ENCODE measurements at places on chromosomes 7 and 10.

DNA sequence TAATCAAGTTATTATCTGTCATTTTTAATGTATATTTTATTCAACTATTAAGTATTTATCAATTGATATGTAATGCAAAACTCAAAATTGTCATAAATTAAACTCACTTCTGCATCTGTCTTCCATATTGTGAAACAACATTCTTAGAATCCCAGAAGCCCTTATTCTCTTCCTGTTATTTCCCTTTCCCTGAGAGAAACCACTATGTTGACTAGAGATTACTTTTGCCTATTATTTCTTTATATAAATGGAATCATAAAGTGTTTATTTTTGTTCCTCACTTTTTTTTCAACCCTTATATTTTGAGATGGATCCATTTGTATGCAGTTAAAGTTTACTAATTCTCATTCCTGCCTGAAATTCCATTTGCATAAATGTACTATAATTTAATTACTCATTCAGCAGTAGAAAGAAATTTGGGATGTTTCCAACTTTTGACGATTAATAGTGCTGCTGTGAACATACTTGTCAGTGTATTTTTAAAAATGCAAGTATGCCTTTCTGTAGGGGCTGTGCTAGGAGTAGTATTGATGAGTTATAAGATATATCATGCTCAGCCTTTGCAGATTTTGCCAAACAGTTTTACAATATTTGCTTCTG is 211.2 kb downstream of the SEMA3D start:
- no peak for DNase-seq

- no peak for DNase-seq
Measured at GRCh38 chr7:139897422-139898090, 68.5 kb downstream of the TBXAS1 start.

DNA sequence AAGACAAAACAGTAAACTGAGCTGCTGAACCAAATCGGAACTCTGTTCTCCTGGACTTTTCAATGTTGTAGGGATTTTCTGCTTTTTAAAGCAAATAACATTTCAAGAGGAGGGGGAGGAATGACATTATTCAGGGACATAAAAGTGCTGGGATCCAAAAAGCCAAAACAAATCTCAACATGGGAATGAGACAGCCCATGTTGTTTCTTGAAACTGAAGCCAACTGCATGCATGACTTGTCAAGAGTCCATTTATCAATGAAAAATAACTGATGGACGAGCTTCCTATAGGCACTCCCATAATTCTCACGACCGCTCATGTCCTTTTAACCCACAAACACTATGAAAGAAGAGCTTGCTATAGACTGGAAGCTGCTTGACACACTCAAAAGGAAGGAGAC is 27.8 kb downstream of the FAM53B start:
- no peak for DNase-seq

GRCh38 chr10:128337860-128338378 is 211.7 kb upstream of the MKI67 start:
- no peak for DNase-seq

DNA sequence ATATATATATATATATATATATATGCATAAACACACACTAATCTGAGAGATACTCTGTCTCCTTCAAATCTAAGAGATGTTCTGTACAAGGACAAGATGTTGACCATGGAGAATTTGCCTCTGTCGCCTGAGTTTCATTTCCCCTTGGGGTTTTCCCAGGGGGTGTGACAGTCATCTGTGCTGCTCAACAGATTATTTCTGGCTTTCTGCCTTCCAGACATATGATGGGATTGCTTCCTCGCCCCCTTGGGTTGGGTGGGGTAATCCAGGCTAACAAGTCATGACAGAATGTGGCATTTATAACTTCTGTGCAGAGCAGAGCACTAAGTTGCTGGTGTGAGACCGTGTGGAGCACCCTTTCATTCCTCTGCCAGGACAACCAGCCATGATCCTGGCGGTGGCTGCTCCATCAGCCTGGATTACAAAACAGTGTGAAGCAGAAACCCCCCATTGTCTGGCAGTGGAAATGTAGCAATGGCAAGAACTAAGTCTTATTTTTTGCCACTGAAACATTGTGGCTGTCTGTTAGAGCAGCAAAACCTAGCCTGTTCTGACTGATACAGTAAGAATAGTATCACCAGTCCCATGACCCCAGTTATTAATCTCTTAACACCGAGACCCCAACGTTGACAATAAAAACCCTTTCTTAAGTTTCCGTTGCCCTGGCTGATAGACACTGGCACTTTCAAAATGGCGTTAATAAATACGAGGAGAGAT is 13.7 kb upstream of the USP6NL start:
- no peak for DNase-seq

DNA sequence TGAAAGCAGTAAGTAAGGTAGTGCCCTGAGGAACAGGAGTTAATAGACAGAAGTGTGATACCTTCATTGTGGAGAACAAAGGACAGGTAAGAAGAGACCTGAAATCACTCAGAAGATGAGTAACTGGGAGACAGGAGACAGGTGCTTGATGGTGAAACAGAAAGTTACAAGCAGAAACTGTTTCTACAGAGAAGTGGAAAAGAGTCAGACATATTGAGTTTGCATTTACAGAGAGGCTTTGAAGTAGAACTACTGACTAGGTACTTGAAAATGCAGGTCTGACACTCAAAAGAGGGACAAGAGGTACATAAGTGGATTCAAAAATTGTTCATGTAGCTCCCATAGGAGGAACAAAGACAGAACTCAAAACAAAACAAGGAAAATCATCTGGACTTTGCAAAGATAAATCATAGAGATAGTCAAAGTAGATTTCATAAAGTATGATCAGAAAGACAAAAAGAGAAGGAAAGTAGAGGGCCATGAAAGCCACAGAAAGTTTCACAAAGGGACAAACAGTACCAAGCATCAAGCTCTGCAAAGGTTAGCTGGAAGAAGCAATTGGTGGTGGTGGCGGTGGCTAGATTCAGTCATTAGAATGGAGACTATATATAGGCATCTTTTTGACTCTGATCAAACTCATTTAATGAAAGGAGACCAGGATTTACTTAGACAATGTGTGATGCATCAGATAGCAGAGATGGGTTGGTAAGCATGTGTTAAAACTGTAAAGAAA is 198.4 kb downstream of the PCLO start:
- DNase-seq = no peak

DNA sequence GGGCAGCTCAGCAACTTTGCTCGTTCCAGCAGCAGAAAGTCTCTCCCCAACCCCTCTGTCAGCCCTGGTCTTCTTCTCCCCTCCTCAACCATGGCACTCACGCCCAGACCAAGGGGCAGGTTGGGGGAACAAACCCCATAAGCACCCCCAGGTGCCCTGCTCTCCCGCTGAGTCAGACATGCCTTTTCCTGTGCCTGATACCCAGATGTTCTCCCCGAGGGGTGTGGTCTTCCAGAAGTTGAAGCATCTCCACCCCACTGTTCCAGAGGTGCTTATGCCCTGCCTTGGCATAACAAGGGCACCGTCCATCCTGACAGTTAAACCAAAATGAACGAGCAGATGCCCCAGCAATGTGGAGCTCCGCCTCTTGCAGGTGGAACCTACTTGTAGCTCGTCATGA is 67.1 kb downstream of the C10orf143 start:
- no peak for DNase-seq

- no peak for DNase-seq
Measured at GRCh38 chr7:134686786-134687185, 40.1 kb downstream of the BPGM start.

DNA sequence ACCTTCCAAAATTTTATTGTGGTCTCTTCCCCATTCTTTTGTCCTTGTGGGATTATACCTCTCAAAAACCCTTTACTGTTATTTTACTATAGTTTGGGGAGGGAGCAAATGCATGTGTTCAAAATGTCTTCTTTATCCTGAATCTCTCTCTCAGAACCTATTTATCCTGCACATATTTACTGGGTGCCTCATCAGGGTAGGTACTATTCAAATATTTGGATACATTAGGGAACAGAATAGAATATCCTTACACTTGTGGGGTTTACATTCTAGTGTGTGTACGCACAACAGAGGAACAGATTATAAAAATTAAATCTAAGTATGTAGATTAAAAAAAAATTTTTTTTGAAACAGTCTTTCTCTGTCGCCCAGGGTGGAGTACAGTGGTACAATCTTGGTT is 48.6 kb downstream of the SCD start:
- DNase-seq = no peak

GRCh38 chr7:80601999-80602398 is 36.4 kb upstream of the CD36 start:
- DNase-seq = no peak

DNA sequence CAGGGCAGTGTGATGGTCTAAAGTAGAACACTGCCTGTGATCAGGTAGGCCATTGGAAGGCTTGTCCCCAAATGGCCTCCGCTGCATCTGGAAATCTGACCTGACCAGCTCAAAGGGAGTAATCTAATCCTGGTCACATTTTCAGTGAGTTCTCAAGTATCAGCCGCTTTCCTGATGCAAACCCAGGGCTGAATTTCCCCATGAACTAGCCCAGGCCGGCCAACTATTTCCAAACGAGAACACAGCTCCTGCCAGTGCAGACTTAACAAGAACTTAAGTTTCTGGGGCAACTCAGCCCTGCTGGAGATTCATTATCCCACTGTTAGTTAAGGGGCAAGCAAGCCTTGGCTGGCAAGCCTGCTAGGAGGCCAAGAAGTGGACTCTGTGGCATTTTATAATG is 59.6 kb upstream of the FAM180A start:
- DNase-seq = no peak

- no peak for DNase-seq
Measured at GRCh38 chr10:32372000-32372875, 25.3 kb upstream of the EPC1 start.

GRCh38 chr7:13952921-13953320 is 36.5 kb downstream of the ETV1 start:
- no peak for DNase-seq

GRCh38 chr10:94747137-94747536 is 15.3 kb upstream of the CYP2C19 start:
- DNase-seq = no peak

GRCh38 chr7:77830649-77831355 is 32.2 kb downstream of the PHTF2 start:
- DNase-seq = no peak

GRCh38 chr7:126443951-126444350 is 808.8 kb downstream of the GRM8 start:
- no peak for DNase-seq

GRCh38 chr7:77413861-77414424 is 2.2 kb downstream of the GSAP start:
- no peak for DNase-seq

DNA sequence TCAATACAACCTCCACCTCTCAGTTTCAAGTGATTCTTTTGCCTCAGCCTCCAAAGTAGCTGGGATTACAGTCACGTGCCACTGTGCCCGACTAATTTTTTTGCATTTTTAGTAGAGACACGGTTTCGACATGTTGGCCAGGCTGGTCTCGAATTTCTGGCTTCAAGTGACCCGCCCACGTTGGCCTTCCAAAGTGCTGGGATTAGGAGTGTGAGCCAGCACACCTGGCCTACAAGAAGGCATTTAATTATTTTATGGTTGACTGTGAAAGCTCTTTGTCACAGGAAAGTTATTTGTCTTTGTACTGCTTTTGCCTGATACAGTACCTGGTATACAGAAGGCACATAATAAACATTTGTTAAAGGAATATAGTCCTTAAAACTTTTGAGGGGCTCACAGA is 12.9 kb downstream of the MYOZ1 start:
- DNase-seq = no peak

GRCh38 chr10:66698069-66698468 is 227.8 kb upstream of the LRRTM3 start:
- no peak for DNase-seq

GRCh38 chr10:11260170-11260569 is 242.5 kb downstream of the CELF2 start:
- DNase-seq = no peak

- DNase-seq = no peak
Measured at GRCh38 chr10:116840389-116841075, 8.8 kb upstream of the ENO4 start.

GRCh38 chr10:73096041-73096448 is 621 bp downstream of the P4HA1 start:
- DNase-seq = peak; percentile 61

GRCh38 chr7:36707465-36707864 is 16.8 kb downstream of the AOAH start:
- DNase-seq = no peak

DNA sequence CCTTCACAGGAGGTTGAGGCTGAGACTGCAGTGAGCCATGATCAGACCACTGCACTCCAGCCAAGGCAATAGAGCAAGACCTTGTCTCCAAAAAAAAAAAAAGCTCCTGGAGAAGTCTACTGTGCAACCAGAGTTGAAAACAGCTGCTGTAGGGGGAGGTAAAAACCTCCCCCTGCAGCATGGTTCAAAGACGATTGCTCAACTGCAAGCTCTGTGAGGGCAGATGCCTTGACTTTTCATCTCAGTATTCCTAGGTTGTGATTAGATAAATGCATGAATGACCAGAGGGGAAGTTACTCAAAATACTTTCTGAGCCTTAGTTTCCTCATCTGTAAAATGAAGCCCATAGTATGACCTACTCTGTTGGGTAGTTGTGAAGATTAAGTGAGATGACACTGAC is 25.0 kb upstream of the PPA1 start:
- no peak for DNase-seq

GRCh38 chr10:21978191-21978862 is 25.2 kb downstream of the DNAJC1 start:
- DNase-seq = no peak

DNA sequence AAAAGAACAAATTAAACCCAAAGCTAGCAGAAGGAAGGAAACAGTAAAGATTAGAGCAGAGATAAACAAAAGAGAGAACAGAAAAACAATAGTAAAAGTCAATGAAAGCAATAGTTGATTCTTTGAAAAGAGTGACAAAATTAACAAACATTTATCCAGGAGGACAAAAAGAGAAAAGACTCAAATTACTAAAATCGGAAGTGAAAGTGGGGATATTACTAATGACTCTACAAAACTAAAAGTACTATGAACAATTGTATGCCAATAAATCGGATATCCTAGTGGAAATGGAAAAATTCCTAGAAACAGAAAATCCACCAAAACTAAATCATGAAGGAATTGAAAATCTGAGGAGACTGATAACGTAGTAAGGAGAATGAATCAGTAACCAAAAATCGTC is 96.3 kb downstream of the SNX13 start:
- no peak for DNase-seq

- no peak for DNase-seq
Measured at GRCh38 chr7:116672596-116673456, 830 bp downstream of the MET start.

- DNase-seq = no peak
Measured at GRCh38 chr7:151735186-151735850, 141.6 kb downstream of the PRKAG2 start.

DNA sequence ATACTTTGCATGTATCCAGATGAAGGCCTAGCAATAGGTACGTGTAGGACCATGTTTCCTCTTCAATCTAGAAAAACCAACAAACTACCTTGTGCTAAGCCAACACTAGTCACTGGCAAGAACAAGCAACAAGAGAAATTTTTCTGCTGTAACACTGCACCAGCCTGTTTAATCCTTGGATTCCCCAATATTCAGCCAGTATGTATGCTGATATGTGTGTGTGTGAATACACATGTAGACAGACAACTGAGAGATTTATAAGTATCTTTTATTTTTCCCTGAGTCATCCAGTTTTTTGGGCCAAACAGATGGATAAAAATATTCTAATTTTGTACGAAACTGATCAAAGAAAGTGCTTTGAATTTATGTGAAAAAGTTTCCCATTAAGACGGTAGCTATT is 26.2 kb downstream of the GLI3 start:
- no peak for DNase-seq
